ENCODE measurements at places on chromosomes 3 and 15.
A peak's percentile ranks its signal among the peaks of the same experiment; 100 is the strongest.

DNA sequence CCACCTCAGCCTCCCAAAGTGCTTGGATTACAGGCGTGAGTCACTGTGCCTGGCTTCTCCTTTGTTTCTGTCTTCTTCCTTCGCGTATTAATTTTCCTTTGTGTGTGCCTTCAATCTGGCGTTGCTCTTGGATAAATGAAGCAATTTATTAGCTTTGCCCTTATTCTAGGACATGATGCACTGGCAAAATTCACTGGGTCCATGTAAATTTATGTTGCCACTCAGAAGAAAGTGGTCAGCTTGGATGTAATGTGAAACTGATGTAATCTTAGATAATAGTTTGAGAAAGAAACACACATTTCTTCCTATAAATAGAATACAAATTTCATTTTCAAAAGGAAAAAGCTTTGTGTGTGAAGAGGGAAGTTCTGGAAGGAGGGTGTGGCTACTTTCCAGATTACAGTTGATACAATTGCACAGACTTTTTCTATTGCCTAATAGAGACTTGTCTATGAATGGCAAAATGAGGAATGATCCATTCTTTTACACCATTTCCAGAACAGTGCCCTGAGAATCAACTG, 23.3 kb upstream of the ATP1B3 start:
- H3K27me3 ChIP-seq, result no peaks in the 10 kb centered on the region
- H3K27ac ChIP-seq, result no peak overlapping the region
- H3K4me3 ChIP-seq, result no peak overlapping the region
- peak; percentile 30 for DNase-seq

- peak; percentile 35 for DNase-seq
- peaks cover 33% of the 10 kb centered on the region for H3K36me3 ChIP-seq
- no peak overlapping the region for H3K4me3 ChIP-seq
- H3K27ac ChIP-seq, result no peak overlapping the region
Observed at GRCh38 chr3:42562047-42562907, 19.5 kb downstream of the SEC22C start.

DNA sequence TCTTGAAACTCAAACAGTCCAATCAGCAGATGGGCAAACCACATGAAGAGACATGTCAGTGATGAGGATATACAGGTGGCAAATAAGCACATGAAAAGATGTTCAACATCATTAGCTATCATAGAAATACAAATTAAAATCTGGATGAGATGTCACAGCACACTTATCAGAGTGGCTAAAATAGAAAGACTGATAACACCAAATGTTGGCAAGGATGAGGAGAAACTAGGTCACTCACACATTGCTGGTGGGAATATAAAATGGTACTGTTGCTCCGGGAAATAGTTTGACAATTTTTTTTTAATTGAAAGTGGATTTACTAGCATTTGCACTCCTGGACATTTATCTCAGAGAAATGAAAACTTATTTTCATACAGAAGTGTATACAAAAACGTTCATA, 8.4 kb downstream of the PGPEP1L start:
- H3K27ac ChIP-seq, result no peak overlapping the region
- peaks cover 8% of the 10 kb centered on the region for H3K27me3 ChIP-seq
- H3K36me3 ChIP-seq, result 0 out of 2 replicates have a peak, but pooled peaks cover 3% of the 10 kb centered on the region
- no peak for DNase-seq

GRCh38 chr3:41073190-41073589, 126.1 kb upstream of the CTNNB1 start:
- H3K27me3 ChIP-seq, result no peaks in the 10 kb centered on the region
- no peak for DNase-seq
- no peaks in the 10 kb centered on the region for H3K4me1 ChIP-seq
- no peak overlapping the region for H3K4me3 ChIP-seq
- H3K36me3 ChIP-seq, result no peaks in the 10 kb centered on the region

DNA sequence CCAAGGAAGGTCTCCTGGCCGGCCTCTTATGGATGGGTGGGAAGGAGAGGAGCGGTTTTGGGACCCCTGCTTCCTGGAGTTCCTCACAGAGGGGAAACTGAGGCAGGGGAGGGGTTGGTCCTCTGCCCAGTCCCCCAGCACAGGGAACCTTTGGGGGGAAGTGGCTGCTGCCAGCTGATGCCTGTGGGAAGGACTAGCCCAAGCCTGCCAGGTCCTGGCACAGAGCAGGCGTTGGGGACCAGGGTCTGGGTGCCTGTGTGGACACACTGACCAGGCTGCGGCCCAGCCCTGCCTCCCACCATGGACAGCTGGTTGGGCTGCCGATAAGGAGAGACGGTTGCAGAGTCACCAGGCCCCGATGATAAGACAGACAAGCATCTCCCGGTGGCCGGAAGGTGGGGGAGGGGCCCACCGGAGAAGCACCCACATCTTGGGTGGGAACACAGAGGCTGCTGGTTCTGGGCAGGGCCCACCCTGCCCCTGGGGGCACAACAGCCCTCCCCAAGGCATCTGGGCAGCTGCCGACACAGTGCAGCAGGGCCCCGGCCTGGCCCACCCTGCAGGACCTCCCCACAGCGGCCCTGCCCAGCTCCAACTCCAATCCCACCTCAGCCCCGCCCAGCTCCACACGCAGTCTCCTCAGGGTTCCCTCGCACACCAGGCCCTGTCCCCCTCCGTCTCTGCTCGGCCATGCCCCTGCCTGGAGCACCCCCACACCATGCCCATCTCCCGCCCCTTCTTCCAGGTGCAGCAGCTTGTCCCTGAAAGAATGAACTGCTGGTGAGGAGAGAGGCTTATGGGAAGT, 50.7 kb downstream of the DNAJB8 start:
- H3K4me1 ChIP-seq, result peaks cover 10% of the 10 kb centered on the region
- H3K4me3 ChIP-seq, result no peak overlapping the region
- H3K27me3 ChIP-seq, result no peaks in the 10 kb centered on the region
- DNase-seq, result no peak
- H3K27ac ChIP-seq, result no peak overlapping the region

DNA sequence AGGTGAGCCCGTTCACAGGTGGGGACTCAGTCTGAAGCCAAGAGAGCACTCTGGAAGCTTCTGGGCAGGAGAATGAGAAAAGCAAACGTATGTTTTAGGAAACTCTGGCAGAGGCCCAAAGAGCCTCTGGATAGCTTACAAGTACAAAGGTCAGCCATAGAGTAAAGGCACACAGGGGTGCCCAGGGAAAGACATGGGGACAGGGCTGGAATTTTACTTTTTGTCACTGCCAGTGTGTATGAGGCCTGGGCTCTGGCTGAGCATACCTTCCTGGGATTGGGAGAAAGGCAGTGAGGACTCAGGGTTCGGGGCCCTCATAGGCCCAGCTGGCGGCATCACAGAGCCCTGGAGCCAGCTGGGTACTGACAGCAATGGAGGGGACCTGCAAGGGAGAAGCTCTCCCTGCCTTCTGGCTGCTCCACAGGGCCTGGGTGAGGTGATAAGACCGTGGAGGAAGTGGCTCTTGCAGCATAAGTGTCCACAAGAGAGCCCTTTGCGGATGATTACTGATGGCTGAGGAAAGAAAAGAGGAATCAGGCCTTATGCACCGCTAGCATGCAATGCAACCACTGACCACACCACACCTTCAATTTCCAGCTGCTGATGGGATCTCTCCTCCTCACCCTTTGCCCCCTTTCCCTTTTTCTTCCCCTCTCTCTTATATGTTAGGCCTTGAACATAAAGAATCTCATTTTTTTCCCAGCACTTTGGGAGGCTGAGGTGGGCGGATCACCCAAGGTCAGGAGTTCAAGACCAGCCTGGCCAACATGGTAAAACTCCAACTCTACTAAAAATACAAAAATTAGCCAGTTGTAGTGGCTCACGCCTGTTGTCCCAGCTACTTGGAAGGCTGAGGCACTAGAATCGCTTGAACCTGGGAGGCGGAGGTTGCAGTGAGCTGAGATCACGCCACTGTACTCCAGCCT, 25.1 kb upstream of the BCL2L10 start:
- no peak for DNase-seq
- H3K4me1 ChIP-seq, result 0 out of 2 replicates have a peak, but pooled peaks cover 6% of the 10 kb centered on the region
- no peaks in the 10 kb centered on the region for H3K36me3 ChIP-seq
- H3K4me3 ChIP-seq, result no peak overlapping the region

- H3K36me3 ChIP-seq, result no peaks in the 10 kb centered on the region
- H3K4me3 ChIP-seq, result no peak overlapping the region
- DNase-seq, result no peak
- no peaks in the 10 kb centered on the region for H3K27me3 ChIP-seq
- H3K4me1 ChIP-seq, result no peaks in the 10 kb centered on the region
Observed at GRCh38 chr3:197896421-197896820, 53.6 kb upstream of the RPL35A start.

DNA sequence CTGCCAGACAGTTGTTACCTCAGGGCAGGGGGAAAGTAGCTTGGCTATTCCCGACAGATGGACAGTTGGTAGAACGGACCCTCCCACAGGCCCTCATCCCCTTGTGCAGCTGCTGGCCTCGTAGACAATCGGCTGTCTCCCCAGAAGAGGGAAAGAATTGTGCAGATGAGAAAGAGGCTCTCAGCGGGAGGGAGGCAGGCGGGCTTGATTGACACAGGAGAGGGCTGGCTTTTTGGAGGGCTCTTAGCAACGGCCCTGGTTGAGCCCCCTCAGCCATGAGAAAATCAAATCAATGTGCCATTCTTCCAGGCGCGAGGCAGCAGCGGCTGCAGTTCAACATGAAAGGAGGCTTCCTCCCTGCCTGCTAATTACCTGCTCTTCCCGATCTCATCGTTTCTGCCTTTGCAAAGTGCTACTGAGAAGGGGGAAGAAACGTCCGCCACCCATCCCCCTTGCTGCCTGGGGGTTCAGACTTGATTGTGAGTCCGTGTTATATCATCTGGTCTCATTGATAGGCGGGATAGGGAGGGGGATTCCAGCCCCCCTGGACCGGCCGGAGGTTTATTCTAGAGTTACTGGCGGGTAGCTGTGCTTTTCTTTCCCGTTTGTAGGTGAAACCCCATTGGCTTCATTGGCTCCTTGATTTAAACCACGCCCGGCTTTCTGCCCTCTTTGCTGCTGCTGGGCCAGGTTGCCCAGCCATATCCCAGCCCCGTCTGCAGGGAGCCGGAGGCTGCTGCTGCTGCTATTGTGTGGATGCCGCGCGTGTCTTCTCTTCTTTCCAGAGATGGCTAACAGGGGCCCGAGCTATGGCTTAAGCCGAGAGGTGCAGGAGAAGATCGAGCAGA, at the start of gene TAGLN3:
Gene TAGLN3, plus strand, starts transcription at position 287 of the 848 bp plus-strand sequence. Its CDS starts 501 bp downstream, at position 788.
- peaks cover 19% of the 10 kb centered on the region for H3K4me1 ChIP-seq
- peak within 1 kb of the TSS; percentile 75 for H3K4me3 ChIP-seq
- peak; percentile 56 for DNase-seq
- no peaks in the 10 kb centered on the region for H3K36me3 ChIP-seq
- H3K27me3 ChIP-seq, result no peaks in the 10 kb centered on the region

- H3K36me3 ChIP-seq, result no peaks in the 10 kb centered on the region
- H3K27ac ChIP-seq, result no peak overlapping the region
- no peaks in the 10 kb centered on the region for H3K27me3 ChIP-seq
- no peak for DNase-seq
- no peak overlapping the region for H3K4me3 ChIP-seq
- no peaks in the 10 kb centered on the region for H3K4me1 ChIP-seq
Observed at GRCh38 chr3:126439346-126439967, 36.2 kb downstream of the ZXDC start.

- H3K36me3 ChIP-seq, result no peaks in the 10 kb centered on the region
- H3K27me3 ChIP-seq, result peaks cover 20% of the 10 kb centered on the region
Observed at GRCh38 chr3:124297062-124297980, 305.4 kb upstream of the ROPN1 start.

DNA sequence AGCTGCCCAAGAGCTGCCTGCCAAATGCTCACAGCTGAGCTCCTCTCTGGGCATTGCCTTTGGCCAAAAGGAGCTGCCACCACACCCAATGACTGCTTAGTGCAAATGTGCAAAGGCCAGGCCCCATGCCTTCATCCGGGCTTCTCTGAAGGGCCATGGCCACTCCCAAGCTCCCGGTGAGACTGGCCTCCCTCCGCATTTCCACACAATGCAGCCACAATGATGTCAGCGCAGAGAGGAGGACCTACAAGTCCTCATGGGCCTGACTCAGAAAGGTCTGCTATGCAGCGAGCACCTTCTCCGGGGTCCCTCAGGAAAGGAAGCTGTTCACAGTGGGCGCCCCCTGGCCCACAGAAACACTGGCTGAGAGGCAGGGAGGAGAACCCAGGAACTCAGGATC, 12.7 kb downstream of the OXTR start:
- H3K27ac ChIP-seq, result peak overlapping the region; percentile 31
- peaks cover 21% of the 10 kb centered on the region for H3K4me1 ChIP-seq

DNA sequence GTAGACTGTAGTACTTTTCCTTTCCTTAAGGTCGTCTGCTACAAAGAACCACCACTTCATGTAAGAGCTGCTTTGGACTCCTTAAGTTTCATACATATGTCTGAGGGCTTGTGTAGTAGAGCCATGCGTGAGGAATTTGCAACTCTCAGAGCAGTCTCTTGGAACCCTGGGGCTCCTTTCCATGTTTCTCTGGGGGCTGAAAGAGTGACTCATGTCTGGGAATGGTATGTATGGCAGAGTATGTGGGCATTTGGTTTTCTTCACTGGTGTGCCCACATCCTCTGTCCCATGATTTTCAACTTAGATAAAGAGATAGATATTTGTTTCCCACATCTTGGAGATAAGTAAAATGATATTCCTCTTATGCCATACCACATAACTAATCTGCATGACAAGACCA, 20.6 kb upstream of the RBM5 start:
- peak overlapping the region; percentile 5 for H3K27ac ChIP-seq
- DNase-seq, result peak; percentile 47
- no peaks in the 10 kb centered on the region for H3K27me3 ChIP-seq
- no peak overlapping the region for H3K4me3 ChIP-seq
- H3K36me3 ChIP-seq, result peaks cover 52% of the 10 kb centered on the region
- peaks cover 11% of the 10 kb centered on the region for H3K4me1 ChIP-seq

- H3K4me3 ChIP-seq, result no peak overlapping the region
- peak overlapping the region; percentile 25 for H3K27ac ChIP-seq
- peaks cover 22% of the 10 kb centered on the region for H3K4me1 ChIP-seq
Observed at GRCh38 chr3:169072494-169072893, 591.0 kb downstream of the MECOM start.

GRCh38 chr15:74621936-74622335, 6.3 kb downstream of the CLK3 start:
- no peak for DNase-seq
- H3K36me3 ChIP-seq, result peaks cover 27% of the 10 kb centered on the region
- peaks cover 9% of the 10 kb centered on the region for H3K4me1 ChIP-seq
- H3K27ac ChIP-seq, result no peak overlapping the region
- no peaks in the 10 kb centered on the region for H3K27me3 ChIP-seq

- DNase-seq, result no peak
- no peaks in the 10 kb centered on the region for H3K27me3 ChIP-seq
- no peaks in the 10 kb centered on the region for H3K36me3 ChIP-seq
- no peak overlapping the region for H3K27ac ChIP-seq
Observed at GRCh38 chr3:57546616-57547015, 2.5 kb upstream of the DNAH12 start.

Measured in GM23248 (cell line).